Type B pancreatic cell (in vitro differentiated cells): ENCODE measurements at places on chromosomes 7 and 10. TPM values are rescaled to one million over a fixed set of nuclear protein-coding genes. Genes with fewer than 3 reads are reported as not detected.

DNA sequence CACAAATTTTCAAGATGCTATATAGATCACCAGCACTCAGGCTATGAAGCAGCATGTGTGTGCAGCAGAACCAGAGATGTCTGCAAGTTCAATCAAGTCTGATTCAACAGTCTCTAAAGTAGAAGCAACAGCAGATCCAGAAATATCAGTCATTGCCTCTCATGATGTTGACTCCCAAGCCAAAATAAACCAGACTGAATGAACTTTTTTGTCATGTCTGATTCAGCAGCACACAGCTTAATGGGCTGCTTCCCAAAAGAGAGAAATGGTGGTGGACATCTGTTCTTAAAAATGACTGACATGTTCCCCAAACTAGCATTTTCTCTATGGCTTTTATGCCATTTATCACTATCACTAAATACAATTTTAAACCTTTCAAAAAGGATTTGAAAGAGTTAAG, 53.8 kb downstream of the TMEM26 start:
- H3K36me3 ChIP-seq = no peaks in the 10 kb centered on the region
- no peaks in the 10 kb centered on the region for H3K27me3 ChIP-seq
- peaks cover 14% of the 10 kb centered on the region for H3K4me1 ChIP-seq
- no peak for DNase-seq

GRCh38 chr10:52472406-52473146, 158.5 kb downstream of the DKK1 start:
- H3K36me3 ChIP-seq = no peaks in the 10 kb centered on the region
- H3K4me3 ChIP-seq = no peak overlapping the region
- H3K27ac ChIP-seq = no peak overlapping the region
- H3K27me3 ChIP-seq = no peaks in the 10 kb centered on the region
- no peak for DNase-seq
- H3K4me1 ChIP-seq = no peaks in the 10 kb centered on the region

DNA sequence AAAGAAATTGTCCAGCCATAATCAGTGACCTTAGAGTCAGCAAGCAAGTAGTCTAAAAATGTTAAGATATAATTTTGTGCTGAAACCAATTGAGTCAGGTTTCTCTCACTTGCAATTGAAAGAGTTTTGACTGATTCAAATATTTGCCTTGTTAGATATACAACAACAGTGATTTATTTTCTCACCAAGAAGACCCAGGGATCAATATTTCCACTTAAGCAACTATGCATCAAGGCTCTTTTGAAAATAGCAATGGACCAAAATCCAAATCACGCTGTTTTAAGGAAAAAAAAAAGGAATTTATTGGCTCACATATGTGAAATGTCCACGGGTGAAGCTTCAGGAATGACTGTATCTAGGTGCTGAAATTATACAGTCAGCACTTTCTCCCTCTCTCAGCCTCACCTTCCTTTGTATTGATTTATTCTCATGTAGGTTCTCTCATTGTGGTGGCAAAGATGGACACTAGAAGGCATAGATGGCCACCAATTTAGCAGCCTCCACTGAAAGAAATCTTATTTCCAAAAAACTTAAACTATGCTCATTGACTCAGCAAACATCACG, 9.7 kb upstream of the FKBP9 start:
- no peak overlapping the region for H3K27ac ChIP-seq
- H3K4me1 ChIP-seq = no peaks in the 10 kb centered on the region
- H3K36me3 ChIP-seq = peaks cover 5% of the 10 kb centered on the region
- no peak for DNase-seq
- H3K4me3 ChIP-seq = no peak overlapping the region

DNA sequence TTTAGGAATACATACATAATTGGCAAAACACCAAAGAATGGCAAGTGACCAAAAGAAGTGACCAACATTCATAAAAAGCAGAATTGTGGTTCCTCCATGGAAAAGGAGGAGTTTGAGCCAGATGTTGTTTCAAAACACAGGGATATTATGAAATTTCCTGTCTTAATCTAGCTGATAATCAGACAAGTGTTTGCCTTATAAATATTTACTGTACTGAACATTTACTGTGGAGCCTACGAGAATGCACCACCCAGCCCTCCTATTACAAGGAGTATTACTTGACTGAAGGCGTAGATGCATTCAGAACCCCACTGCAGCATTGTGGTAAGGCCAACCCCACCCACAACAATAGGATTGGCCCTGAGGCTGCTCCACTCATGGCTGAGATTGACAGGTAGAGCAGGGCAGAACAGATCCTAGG, 118.9 kb downstream of the AKR1D1 start:
- peaks cover 11% of the 10 kb centered on the region for H3K4me1 ChIP-seq
- no peaks in the 10 kb centered on the region for H3K36me3 ChIP-seq
- H3K4me3 ChIP-seq = no peak overlapping the region
- H3K27me3 ChIP-seq = no peaks in the 10 kb centered on the region
- DNase-seq = no peak
- H3K27ac ChIP-seq = no peak overlapping the region

- no peak overlapping the region for H3K4me3 ChIP-seq
- H3K27ac ChIP-seq = no peak overlapping the region
- H3K36me3 ChIP-seq = peaks cover 8% of the 10 kb centered on the region
- H3K4me1 ChIP-seq = no peaks in the 10 kb centered on the region
Observed at GRCh38 chr7:2750004-2750407, 62.0 kb downstream of the AMZ1 start.

DNA sequence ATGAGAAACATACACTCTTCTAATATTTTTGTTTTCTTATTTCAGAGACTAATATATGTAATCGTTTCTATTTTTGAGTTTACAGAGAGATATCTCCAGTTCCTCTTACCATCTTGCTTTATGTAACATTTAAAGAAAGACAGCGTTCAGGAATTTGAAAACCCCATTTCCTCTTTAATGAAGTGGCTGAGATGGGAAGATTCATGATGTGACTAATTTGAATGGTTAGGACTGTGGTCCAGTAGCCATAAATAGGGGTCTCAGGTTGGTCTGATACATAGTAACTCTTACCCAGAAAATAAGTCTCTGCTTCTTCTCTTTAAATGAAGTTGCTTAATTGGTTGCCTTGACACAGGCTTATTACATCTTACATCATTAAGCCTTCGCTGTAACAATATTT, 6.9 kb downstream of the KMT2E start:
- H3K4me1 ChIP-seq = peaks cover 35% of the 10 kb centered on the region
- DNase-seq = no peak
- H3K4me3 ChIP-seq = no peak overlapping the region
- H3K36me3 ChIP-seq = peaks cover 9% of the 10 kb centered on the region
- H3K27ac ChIP-seq = no peak overlapping the region

MMD2 gene
- total RNA-seq = not detected in 2 replicates

DNA sequence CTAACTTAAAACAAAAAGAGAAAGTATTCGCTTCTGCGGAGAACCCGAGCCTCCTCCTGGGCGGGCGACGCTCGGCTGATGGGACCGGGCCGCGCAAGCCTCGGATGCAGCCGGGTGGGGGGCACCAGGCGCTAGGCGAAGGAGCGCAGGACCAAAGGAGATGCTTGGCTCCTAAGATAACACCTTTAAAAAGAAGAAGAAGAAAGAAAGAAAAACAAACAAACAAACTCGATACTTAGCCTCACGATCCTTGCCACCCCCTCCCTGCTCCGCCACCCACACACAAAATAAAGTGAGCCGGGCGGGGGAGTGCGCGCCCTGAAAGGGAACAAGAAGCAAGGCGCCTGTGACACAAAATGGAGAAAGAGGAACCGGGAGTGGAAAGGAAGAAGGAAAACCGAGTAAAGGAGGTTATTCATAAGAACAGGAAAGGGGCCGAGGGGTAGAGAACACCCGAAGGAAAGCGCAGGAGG, 34.0 kb upstream of the EBLN1 start:
- peaks cover 65% of the 10 kb centered on the region for H3K27me3 ChIP-seq
- H3K4me3 ChIP-seq = peak overlapping the region; percentile 95
- no peaks in the 10 kb centered on the region for H3K36me3 ChIP-seq
- H3K27ac ChIP-seq = peak overlapping the region; percentile 88
- H3K4me1 ChIP-seq = peaks cover 5% of the 10 kb centered on the region

- peaks cover 17% of the 10 kb centered on the region for H3K4me1 ChIP-seq
- no peak overlapping the region for H3K4me3 ChIP-seq
- H3K36me3 ChIP-seq = no peaks in the 10 kb centered on the region
- no peak for DNase-seq
- no peaks in the 10 kb centered on the region for H3K27me3 ChIP-seq
Observed at GRCh38 chr10:4033341-4033896, 248.4 kb upstream of the KLF6 start.

CCDC3 gene
- 17.6 and 44.7 TPM in 2 replicates for total RNA-seq

NPFFR1 gene
- not detected in 2 replicates for total RNA-seq

GRCh38 chr7:32228601-32229000, 158.4 kb upstream of the PDE1C start:
- no peaks in the 10 kb centered on the region for H3K36me3 ChIP-seq
- no peaks in the 10 kb centered on the region for H3K4me1 ChIP-seq
- H3K27me3 ChIP-seq = peaks cover 25% of the 10 kb centered on the region
- DNase-seq = peak; percentile 50
